ENCODE measurements at places on chromosomes 16 and 17.

GRCh38 chr17:29483503-29483902 lies 83.3 kb downstream of the ABHD15 start:
- no peak for DNase-seq

GRCh38 chr16:23518435-23518891 lies 8.2 kb upstream of the GGA2 start:
- no peak for DNase-seq

DNA sequence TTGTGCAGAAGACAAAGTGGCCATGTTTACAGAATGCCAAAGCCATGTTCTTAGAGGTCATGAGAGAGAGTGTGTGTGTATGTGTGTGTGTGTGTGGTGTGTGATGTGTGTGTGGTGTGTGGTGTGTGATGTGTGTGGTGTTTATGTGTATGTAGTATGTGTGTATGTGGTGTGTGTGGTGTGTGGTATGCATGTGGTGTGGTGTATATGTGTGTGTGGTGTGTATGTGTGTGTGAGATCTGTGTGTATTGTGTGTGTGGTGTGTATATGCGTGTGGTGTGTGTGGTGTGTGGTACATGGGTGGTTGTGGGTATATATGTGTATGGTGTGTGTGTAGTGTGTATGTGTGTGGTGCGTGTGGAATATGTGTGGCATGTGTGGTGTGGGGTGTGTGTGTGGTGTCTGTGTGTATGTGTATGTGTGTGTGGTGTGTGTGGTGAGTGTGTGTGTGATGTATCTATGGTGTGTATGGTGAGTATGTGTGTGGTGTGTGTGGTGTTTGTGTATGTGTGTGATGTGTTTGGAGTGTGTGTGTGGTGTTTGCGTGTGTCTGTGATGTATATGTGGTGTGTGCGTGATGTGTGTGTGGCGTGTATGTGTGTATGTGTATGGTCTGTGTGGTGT lies 8.2 kb upstream of the KRT17 start:
- DNase-seq: no peak

DNA sequence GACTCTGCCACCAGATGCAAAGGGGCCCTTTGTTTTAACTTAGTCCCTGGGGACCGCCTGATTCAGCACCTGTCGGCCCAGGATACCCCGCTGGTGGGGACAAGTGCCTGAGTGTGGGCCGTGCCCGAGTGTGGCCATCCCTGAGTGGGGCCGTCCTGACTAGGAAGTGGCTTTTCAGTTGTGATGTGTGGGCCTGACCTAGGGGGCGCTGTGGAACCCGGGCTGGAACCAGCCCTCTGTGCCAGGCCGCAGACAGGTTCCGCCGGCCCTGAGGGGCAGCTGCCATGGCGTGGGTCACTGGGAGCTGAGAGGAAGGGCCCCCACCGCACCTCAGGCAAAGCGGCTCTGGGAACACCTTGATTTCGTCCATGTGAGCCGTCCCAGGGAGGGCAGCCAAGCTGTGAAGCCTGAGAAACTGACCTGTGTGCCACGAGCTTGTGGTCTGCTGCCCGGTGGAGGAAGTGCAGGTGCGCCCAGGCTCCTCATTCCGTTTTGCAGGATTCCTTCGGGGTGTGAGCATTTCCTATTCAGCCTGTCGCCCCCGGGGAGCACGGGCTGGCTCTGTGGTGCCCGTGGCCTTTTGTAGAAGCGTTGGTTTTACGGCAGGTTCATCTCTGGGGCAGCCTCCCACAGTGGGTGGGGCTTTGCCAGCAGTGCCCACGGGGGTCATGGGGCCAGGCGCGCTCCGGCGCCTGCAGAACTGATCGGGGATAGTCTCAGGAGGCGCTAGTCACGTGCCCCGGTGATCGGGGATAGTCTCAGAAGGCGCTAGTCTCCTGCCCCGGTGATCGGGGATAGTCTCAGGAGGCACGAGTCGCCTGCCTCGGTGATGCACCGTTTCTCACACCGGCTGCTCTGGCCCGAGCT lies 5.3 kb downstream of the RPL13 start:
- peak; percentile 84 for DNase-seq
